T-helper 1 cell (primary cell): ENCODE measurements at places on chromosomes 12 and 14.
A peak's percentile ranks its signal among the peaks of the same experiment; 100 is the strongest.

DNA sequence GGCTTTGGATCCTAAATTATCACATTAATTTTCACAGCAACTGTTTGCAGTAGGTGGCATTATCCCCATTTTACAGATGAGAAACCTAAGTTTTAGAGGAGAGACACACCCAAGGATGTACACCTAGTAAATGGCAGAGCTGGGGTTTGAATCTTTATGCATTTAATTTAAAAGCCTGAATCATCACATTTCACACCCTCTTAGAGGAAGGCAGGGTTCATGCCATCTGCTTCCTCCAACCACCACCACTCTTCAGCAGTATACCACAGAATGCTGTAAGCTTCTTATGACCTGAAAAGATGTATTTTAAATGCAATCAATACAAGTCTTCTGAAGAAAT, 90.3 kb downstream of the CRADD start:
- no peak for DNase-seq

DNA sequence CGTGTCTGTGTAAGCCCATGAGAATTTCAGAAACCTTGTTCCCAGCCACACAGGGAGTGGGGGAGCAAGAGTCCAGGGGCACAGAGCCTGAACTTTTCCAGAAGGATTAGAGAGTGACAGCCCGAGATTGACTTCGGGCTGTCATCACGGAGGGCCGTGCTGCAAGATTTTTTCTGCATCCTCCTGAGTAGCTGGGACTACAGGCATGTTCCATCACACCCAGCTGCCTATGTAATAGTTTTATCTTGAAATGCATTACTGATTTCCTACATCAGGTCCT, 14.4 kb downstream of the EVL start:
- no peak for DNase-seq

GRCh38 chr14:42391146-42391834, 784.6 kb downstream of the LRFN5 start:
- no peak for DNase-seq

DNA sequence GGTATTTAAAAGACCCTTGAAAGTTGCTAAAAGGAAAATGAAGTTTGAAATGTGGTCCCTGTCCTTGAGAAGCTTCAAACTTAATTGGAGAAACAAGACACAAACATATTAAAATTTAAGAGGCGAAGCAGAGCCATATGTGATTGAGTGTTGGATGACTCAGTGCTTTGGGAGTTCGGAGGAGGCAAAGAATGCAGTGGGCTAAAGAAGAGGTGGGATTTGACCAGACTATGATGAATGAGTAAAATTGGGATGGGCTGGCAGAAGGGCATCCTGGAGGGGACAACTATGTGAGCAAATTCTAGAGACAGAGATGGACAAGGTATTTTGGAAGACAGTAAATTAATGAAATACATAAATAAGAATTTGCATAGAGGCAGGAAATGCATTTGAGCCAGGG, 358.6 kb downstream of the EGLN3 start:
- no peak for DNase-seq

- DNase-seq, result no peak
Observed at GRCh38 chr12:27899151-27899661, 73.3 kb downstream of the PTHLH start.

- DNase-seq, result no peak
Observed at GRCh38 chr14:68394118-68394763, 398.6 kb downstream of the ZFP36L1 start.

- DNase-seq, result no peak
Observed at GRCh38 chr12:82800185-82800584, 113.5 kb downstream of the TMTC2 start.

DNA sequence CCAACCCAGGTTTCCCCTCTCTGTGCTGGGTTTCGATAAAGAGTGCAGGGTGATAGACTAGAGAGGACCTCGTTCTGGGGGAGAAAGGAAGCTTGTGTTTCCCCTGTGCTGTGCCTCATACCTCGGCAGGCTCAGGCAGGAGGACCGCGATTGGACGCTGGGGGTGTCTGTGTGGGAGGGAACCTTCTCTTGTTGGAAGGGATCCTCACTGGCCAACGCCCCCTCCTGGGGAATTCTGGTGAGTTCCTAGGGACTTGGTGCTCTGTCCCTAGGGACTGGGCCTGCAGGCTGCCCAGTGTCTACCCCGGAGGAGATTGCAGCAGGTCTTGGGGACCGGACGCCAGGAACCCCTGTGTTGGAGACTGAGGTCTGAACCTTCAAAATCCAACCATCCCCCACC, 157.4 kb upstream of the PRMT8 start:
- DNase-seq, result no peak

DNA sequence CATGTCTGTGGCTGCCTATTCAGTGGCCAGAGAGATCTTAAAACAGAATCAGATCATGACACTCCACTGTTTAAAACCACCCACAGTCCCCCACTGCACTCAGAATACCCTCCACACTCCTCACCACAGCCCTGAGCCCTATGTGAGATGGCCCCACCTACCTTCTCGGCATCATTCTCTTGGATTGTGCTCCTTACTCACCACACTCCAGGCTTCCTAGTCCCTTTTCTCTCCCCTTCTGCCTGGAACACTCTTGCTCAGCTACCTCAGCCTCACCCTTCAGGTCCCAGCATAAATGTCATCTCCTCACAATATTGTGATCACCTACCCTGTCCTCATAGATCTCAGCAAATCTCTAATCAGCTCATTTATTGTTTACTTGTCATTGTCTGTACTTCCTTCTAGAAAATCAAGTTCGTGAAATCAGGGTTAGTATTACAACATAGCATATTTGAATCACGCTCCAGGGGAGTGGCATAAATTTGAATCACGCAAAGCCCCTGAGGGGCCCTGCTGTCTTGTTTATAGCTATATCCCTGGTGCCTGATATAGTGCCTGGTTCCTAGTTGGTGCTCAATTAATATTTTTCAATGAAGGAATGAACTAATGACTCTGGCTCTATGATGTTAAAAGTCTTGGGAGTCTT, 42.8 kb downstream of the SLC35F4 start:
- DNase-seq, result no peak

DNA sequence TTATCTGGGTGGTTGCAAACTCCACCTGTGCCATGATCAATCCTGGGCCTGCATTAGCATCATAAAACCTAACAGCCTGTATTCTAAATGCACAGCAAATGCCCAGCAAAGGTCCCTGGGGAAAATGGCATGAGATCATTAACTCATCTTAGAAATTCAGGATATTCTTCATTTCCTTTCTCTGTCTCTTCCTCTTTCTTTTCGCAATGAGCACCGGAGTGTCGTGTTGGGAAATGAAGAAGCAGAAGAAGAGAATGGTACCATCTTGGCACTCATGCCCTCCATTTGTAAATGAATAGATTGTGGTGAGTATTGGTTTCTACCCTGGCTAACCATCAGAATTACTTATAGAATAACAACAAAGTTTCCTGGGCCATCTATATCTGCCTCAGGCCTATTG, 193.6 kb downstream of the GALC start:
- DNase-seq, result no peak

DNA sequence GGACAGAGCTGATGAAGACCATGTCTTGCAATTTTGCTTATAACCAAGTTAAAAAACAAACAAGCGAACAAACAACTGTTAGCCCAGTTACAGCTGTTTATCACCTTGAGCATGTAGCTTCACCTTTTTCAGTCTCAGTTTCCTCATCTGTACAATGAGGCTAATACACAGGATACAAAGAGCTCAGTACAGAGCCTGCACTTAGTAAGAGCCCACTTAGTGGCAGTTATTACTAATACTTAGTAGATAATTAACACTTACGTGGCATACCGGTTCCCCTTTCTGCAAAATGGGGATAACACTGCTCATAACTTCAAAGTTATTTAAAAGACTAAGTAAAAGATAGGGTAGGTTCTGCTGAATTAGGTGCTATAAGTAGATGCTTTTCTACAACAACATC, 228.0 kb downstream of the MON2 start:
- DNase-seq, result no peak

DNA sequence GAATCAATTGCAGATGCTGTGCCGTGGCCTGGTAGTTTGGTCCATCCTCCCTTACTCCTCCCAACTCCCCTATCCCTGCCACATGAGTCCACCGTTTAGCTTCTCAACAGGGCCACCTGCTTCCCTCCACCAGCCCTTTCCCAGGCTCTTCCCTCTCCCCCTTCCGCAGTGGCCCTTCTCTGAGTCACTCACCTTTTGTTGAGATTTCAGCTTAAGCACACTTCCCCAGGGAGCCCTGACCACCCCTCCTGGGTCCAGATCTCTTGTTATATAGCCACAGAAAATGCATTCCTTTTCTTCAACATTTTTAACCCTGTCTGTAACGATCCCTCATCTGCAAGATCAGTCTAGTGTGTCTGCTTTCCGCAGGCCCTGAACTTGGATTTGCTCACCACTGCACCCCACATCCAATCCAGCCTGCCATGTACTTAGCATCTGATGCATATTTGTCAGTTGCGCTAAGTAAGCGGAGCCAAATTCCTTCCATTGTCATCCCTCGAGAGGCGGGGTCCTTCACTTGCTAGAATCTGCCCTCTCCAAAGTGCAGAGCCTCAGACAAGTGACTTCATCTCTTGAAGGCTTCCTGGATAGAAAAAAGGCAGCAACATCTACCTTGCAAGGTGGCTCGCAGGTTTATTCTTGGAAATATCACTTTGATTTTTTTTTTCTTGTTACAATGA, 41.1 kb downstream of the TMEM63C start:
- DNase-seq, result no peak

DNA sequence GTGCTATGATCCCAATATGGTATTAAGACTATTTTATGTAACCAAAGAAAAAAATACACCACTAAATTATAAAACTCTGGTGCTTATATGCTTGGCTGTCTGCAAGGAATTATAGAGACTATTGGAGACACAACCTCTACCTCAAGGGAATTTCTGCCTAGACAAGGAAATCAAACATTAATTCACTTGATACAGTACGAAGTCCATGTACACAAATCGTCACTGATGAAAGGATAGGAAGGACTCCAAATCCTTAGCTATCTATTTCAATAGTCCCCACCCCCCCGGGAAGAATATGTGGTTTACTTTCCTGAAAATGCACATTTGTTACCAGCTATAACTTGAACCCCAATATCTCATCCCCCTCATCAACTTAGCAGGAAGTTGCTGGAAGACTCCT, 21.9 kb downstream of the RTN1 start:
- DNase-seq, result no peak

- DNase-seq, result peak; percentile 17
Observed at GRCh38 chr14:99946652-99947489, 118.4 kb upstream of the EVL start.

GRCh38 chr14:104881369-104881979, 16.4 kb downstream of the CEP170B start:
- DNase-seq, result no peak

DNA sequence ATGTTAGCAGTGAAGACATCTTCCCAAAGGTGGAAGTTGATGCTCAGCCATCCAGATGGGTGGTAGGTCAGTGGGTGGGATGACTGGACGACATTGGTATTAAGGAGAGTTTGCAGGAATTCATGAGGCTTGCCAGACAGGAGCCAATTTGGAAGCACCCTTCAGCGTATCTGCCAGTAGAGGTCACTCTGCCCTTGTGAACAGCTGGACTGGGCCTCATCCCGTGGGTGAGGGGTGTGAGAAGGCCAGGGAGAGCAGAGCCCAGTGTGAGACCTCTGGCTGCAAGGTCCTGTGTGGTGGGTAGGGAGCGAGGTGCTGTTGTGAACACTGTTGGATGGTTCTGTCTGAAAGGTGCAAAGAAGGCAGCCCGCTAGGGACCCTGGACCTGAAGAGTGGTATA, 37.7 kb downstream of the SLC5A8 start:
- no peak for DNase-seq

GRCh38 chr12:34392741-34393085, 370.4 kb downstream of the ALG10 start:
- peak; percentile 3 for DNase-seq

- DNase-seq, result no peak
Observed at GRCh38 chr14:104140213-104140462, 1.8 kb downstream of the KIF26A start.

GRCh38 chr12:50404307-50404706, 3.6 kb downstream of the LARP4 start:
- no peak for DNase-seq

- DNase-seq, result no peak
Observed at GRCh38 chr12:3091382-3092241, 14.4 kb downstream of the TSPAN9 start.

DNA sequence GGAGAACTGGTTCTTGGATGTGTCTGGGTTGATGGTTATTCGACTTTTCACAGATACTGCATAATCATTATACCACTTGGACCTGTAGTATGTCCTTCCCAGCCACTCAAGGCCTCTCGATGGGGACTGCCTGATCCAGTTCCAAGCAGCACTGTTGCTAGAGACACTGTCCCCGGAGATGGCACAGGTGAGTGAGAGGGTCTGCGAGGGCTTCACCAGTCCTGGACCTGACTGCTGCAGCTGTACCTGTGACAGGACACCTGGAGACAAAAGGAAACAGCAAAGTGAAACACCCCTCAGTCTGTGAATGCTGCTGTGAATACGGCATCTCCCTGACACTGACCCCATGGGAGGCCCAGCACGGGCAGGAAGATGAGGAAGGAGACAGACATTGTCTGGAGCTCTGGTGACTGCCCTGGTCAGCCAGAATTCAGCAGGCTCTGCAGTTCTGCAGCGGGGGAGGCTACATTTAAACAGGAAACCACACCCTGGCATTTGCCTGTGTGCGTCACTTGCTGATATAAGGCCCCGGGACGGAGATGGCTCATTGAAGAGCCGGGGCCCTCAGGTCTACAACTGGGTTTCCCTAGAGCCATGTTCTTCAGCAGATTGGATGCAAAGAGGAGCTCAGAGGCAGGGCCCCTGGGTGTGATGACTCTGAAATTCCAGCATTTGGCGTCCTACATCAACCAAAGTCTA, 413.6 kb downstream of the TMEM121 start:
- DNase-seq, result peak; percentile 23

- no peak for DNase-seq
Observed at GRCh38 chr14:61145034-61145902, 135.9 kb downstream of the TMEM30B start.

DNA sequence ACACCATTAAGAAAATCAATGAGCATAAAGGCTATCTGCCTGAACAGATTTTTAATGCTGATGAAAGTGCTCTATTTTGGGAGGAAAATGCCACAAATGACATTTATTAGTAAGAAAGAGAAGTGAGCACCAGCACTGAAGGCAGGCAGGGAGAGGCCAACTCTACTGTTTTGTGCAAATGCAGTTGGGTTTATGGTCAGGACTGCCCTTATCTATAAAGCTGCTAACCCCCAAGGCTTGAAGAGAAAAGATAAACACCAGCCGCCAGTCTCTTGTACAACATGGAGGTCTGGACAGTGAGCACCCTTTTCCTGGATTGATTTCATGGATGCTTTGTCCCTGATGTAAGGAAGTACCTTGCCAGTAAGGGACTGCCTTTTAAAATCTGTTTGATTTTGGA, 246.8 kb upstream of the SFSWAP start:
- no peak for DNase-seq
